Muscle of leg (tissue), 16 donors: ENCODE measurements at places on chromosomes 13 and 19.

DNA sequence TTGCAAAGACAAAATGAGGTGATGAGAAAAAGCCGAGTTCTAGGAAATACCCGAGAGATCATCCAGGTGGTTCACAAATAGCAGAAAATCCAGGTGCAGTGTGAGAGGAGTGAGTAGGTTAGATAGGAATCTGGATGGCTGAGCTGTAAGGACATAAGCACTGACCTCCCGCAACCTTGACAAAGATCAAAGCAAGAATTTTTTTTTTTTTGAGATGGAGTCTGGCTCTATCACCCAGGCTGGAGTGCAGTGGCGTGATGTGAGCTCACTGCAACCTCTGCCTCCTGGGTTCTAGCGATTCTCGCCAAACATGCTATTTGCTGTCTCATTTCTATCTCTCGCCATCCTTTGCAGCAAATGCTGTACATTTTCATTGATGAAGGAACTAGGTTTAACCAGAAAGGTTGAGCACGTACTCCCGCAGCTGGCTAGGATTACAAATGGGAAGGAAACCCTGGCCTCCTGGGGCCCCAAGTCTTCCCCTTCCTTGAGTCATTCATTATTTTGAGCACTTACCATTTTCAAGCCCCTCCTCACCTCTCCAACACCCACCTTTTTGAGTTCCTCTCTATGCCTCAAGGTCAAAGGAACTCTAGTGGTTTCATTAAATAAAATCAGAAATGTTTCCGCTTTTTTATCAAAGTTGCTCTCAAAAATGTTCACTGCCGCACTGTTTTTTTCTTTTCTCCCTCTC, 38.8 kb downstream of the NLRP12 start:
- H3K4me1 ChIP-seq, result no peaks in the 10 kb centered on the region
- no peak overlapping the region for H3K4me3 ChIP-seq
- peak overlapping the region; percentile 67 for H3K27ac ChIP-seq
- H3K36me3 ChIP-seq, result no peaks in the 10 kb centered on the region
- H3K27me3 ChIP-seq, result no peaks in the 10 kb centered on the region

- H3K36me3 ChIP-seq, result peaks cover 17% of the 10 kb centered on the region
- peak overlapping the region; percentile 99 for H3K27ac ChIP-seq
- DNase-seq, result peak; percentile 65
- peak overlapping the region; percentile 73 for H3K4me3 ChIP-seq
- no peaks in the 10 kb centered on the region for H3K27me3 ChIP-seq
These were observed 790 bp downstream of the TPM4 start for GRCh38 chr19:16076958-16077611.

DNA sequence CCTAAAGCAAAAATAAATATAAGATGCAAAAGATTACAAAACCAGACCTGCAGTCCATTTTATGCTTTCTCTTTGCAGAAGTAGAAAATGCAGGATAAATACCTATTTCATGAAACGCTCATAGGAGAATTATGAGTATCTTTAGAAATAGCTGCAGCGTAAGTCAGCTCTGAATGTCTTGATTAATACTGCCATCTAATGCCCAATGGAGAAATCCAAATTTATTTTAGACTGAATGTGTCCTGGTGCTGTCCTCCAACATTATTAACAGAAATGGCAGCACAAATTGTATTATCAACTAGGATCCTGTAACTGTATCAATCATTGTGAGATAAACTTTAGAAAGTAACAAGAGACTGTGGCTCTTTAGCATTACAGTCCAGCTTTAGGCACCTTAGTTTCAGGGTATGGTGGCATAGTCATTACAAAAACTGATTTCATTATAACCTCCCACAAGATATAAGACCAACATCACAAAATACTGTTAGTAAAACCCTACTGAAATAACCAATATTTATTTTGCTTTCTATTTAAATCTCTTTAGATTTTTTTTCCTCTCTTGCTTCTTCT, 162.1 kb upstream of the MIR17HG start:
- DNase-seq, result peak; percentile 71
- no peaks in the 10 kb centered on the region for H3K27me3 ChIP-seq
- H3K4me3 ChIP-seq, result no peak overlapping the region
- no peak overlapping the region for H3K27ac ChIP-seq
- no peaks in the 10 kb centered on the region for H3K36me3 ChIP-seq
- H3K4me1 ChIP-seq, result peaks cover 2% of the 10 kb centered on the region

DNA sequence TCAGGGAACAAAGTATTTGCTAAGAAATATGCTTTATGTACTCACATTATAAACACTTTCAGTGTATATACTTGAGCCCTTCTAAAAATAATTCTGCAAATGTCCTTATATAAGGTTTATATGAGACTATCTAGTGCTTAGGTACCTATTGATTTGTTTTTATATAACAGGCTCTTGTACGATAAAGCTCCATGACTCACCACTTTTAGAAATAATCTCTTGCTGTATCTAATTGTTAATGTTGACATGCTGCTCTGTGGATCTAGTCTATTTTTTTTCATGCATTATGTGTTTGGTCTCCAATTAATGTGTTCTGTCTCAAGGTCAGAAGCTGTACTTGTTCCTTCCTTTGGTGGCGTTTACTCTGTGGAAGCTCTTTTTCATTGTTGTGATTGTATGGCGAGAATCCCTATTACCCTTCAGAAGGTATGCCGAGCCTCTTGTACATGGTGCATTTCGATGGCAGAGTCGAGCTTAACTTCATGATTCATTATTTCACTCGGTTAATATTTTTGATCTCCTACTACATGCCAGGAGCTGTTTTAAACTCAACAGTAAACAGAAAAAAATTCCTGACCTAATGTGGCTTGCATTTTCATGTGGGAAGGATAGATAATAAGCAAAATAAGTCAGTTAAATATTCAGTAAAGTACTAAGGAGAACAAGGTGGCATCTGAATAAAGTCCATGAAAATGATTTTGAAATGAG, 361.6 kb downstream of the COG6 start:
- DNase-seq, result no peak
- H3K27ac ChIP-seq, result no peak overlapping the region
- H3K4me3 ChIP-seq, result no peak overlapping the region
- H3K36me3 ChIP-seq, result no peaks in the 10 kb centered on the region
- H3K27me3 ChIP-seq, result no peaks in the 10 kb centered on the region

DNA sequence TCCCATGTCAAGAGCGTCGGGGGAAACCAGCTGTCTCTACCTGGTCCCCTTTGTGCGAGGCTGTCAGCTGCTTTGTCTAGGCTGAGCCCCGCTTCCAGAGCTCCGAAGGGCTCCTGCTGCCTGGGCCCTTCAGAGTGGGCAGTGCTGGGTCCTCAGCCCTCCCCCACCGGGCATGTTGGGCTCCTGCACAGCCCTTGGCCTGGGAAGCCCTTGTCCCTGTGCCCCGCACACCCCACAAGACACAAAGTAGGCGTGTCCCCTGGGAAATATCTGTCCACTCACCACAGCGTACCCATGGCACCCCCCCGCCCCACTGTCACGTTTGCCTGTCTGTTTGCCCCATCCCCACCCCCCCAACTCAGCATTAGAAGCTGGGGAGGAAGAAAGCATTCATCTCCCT, 39.6 kb upstream of the RANBP3 start:
- no peak overlapping the region for H3K4me3 ChIP-seq
- H3K27me3 ChIP-seq, result no peaks in the 10 kb centered on the region
- no peak overlapping the region for H3K27ac ChIP-seq
- peaks cover 14% of the 10 kb centered on the region for H3K36me3 ChIP-seq
- peaks cover 8% of the 10 kb centered on the region for H3K4me1 ChIP-seq
